CD4-positive, alpha-beta T cell treated with Interleukin-10 for 1 hour (primary cell): ENCODE measurements at places on chromosomes 12 and 14.

DNA sequence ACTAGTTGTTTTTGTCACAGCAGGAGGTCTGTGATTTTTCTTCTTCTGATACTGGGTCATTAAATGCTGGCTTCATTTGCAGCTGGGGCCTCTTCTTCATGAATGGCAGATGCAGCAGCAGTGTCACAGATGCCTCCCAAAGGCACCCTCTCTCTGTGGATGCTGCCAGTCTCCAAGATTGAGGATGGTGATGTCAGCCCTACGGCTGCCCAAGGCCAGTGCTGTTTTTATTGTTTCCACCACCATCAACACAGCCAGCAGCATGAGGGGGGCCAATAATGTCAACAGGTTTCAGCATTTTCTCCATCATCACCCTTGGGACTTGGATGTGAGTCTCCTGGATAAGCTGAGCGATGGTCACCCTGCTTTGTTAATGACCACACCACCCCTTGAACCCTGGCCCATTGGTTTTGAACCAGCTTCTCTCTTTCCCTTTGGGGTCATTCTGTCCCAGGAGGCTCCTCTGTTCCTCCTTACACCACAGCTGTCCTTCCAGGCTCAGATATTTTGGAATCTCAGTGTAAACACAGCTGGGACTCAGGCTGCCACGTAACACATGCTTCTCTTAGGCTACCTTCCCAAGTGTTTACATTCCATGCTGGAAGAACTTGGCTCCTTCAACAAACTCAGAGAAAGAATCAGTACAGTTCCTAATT lies 151.7 kb upstream of the DDHD1 start:
- no peak for DNase-seq

DNA sequence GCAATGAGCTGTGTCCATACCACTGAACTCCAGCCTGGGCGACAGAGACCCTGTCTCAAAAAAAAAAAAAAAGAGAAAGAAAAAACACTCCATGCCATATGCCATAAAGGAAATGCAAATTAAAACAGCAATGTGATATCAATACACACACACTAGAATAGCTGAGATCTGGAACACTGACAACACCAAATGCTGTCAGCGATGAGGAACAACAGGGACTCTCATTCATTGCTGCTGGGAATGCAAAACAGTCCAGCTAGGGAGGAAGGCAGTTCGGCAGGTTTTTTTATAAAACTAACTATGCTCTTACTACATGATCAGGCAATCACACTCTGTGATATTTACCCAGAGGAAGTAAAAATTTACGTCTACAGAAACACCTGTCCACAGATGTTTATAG lies 3.4 kb upstream of the ABCB9 start:
- no peak for DNase-seq

DNA sequence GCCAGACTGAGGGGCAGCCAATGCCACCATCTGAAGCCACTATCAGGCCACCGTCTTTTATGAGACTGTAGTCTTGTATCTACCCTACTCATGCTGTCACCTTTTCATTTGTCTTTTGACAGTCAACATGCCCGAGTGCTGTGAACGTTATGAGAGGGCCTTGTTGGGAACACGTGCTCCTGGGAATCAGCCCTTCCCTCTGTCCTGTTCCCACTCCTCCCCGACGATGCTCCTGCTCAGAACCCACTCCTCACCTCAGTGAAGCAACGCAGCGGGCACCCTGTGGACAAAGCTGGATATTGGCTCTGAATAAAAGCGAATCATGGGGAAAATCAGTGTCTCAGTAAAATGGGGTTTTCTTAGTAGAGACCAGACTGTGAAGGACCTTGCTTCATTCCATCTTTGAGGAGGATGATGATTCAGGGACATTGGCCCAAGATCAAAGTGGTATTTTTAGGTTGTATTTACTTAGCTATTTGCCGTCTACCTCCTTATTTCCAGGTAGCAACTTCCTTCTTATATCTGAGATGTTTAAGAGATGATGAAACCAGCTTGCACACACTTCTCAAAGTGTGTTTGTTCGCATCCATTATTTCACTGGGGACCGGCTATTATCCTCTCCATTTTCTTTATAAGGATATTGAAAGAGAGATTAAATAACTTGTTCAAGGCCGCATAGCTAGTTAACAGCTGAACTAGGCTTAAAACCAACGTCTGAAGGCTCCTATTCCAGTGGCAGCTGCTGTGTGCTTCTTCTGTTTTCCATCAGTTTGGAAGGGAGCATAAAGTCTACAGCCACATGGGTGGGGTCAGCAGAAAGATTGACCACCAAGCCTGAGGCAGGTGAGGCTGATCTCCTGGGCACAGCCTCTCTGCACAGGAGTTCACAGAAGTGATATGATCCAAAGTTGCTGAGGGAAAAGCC lies 43.9 kb upstream of the CTDSP2 start:
- no peak for DNase-seq

GRCh38 chr14:71586131-71586897 lies 345.9 kb upstream of the RGS6 start:
- no peak for DNase-seq

DNA sequence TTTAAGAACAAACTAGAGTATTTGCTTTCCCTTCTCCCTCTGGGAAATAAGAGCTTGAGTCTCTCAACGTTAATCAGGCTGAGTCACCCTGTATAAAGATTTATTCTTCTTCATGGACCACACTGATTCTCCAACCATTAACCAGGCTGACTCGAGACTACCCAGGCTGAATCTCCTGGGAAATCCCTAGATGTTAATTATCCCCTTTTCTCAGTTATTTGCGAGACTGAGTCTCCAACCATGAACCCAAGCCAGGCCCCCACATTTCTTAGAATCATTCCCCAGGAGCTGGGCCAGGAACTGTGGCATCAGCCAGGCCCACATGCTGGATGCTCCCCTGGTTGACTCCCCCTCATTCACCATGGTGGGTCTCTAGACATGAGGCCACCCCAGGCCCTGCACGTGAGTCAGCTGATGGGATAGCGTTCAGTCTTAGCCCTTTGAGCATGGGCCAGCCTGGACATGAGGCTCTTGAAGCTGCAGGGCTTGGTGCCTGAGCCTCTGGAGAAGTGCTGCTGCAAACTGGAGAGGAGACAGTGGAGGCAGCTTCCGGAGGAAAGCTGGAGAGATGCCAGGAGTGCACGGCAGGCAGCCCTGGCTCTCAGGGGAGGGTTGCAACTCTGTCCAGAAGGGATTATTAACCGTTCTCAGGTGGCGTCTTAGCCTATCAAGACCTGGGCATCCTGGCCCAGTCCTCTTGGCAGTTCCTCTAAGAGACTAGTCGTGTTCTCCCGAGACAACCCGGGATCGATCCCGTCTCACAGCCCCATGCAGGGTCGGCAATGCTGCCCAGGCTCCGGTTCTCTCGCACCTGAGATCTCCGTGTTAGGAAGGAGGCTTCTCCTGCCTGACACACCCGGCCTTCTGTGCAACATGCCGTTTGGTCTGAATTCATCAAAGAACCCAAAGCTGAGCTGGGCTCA lies 296.6 kb downstream of the ADGRD1 start:
- DNase-seq = no peak

- no peak for DNase-seq
These were observed 17.4 kb upstream of the DRAM1 start for GRCh38 chr12:101859664-101860607.

DNA sequence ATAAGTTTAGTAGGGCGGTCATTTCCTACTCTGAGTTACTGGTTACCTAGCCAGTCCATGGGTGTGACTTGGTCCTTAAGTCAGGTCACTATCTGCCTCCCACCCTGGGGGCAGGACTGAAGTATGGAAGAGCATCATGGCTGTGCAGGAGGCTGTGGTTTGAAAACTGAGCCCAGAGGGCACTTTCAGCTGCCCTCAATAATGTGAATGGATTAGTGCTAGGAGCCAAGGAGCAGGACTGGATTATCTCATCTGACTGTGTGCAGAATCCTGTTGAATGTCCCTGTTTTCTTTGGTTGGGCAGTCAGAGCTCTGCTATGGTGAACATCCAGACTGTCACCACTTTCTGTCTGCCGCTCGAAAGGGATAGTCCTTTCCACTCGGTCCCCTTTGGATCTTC lies 1.6 kb downstream of the ATXN7L3B start:
- DNase-seq = no peak

DNA sequence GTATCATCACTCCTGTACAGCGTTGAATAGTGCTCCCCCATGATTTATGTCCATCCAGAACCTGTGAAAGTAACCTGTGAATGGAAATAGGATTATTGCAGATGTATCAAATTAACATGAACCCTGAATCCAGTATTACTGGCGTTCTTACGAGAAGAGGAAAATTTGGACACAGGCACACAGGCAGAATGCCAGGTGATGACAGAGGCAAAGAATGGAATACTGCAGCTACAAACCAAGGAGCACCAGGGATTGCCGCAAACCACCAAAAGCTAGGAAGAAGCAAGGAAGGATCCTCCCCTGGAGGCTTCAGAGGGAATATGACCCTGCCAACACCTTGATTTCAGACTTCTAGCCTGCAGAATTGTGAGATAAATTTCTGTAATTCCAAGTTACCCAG lies 113.5 kb upstream of the EGLN3 start:
- DNase-seq = no peak

DNA sequence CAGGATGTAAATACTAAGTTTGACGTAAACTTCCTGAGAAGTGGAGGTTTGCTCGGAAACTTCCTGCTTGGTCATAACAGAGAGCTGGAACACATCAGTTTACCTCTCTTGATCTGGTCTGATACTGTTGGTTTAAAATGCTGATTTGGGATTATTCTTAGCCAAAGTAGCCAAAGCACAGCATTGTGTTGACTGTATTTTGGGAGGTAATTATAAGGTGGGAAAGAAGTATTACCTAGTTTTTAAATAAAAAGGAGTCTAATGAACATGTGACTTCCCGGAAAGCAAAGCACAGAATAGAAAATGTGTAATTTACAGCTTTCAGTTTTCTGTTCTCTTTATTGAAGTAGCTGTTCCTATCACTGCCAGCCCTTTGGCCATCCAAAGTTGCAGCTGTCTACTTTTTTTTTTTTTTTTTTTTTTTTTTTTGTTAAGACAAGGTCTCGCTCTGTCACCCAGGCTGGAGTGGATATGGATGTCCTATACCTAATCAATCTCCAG lies 52.2 kb upstream of the SRP54 start:
- peak; percentile 73 for DNase-seq

- DNase-seq = no peak
These were observed 62.6 kb upstream of the SRSF5 start for GRCh38 chr14:69704319-69704718.

DNA sequence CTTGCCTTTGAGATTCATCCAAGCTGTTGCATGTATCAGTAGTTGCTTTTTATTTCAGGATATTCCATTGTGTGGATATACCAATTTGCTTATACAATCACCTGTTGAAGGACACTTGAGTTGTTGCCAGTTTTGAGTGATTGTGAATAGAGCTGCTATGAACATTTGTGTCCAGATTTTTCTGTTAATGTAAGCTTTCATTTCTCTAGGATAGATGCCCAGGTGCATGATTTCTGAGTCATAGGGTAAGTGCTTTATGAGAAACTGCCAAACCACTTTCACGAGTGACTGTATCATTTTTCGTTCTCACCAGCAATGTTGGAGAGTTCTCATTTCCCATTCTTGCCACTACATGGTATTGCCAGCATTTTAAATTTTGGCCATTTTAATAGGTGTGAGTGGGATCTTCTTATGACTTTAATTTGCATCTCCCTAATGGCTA lies 434.6 kb upstream of the RGS6 start:
- no peak for DNase-seq

- no peak for DNase-seq
These were observed 742.7 kb downstream of the VRK1 start for GRCh38 chr14:97539884-97540283.

GRCh38 chr14:70555890-70556289 lies 21.1 kb upstream of the ADAM20 start:
- DNase-seq = no peak

DNA sequence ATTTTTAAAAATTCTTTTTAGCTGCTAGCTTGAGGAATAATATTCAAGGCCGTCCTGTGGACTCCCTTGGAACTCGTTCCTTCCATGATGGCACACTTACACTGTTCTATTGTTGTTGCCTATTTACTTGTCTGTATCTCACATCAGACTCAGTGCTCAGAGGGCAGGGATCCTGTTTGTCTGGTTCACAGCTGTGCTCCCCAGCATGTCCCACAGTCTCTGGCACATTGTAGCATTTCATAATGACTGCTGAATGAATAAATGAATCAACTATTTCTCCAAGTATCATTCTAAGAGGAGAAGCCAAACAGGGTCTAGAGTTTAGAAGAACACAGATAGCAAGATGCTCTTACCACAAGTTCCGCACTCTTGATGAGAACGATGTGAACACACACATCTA lies 48.0 kb downstream of the NTN4 start:
- no peak for DNase-seq

GRCh38 chr12:112121780-112122565 lies 3.4 kb upstream of the TRAFD1 start:
- no peak for DNase-seq

- DNase-seq = no peak
These were observed 54.7 kb upstream of the FKBP4 start for GRCh38 chr12:2739832-2740641.

- no peak for DNase-seq
These were observed 369.0 kb downstream of the DIO2 start for GRCh38 chr14:79842270-79842669.

DNA sequence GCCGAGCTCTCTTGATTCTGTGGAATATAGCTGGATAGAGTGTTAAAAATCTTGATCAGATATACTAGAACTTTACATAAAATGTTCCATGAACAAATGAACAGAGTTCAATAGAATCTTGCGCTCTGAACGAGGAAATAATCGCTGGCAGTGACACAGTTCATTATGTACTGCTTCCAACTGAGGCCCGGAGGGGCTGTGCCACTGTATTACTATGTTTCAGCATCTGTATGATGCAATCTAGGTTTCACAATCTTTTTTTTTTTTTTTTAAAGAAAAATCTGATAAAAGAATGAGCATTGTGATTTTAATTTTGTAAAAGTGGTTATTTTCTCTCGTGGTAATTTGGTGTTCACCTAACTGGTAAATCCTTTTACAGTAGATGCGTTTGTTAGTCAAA lies 77.2 kb downstream of the FERMT2 start:
- no peak for DNase-seq

DNA sequence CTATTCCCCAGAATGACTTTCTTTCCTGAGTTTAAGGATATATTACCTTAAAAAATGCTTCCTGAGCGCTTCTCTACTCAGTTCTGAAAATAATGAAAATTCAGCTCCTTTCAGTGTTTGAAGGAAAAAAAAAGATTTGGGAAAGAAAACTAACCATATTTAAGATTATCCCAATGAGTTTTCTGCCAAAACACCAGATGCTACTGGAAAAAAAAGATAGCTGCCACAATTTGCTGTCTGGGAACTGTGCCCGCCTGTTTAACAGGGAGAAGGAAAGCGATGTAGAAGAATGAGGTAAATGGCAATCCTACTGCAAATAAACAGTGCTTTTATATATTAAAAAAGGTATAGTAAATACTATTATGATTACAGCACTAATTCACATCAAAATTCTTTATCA lies 367.6 kb upstream of the PRICKLE1 start:
- DNase-seq = no peak

GRCh38 chr12:57389033-57389432 lies 41.8 kb downstream of the R3HDM2 start:
- DNase-seq = no peak

- DNase-seq = no peak
These were observed 6.4 kb downstream of the NDUFA12 start for GRCh38 chr12:94997061-94997460.
